GM12892 (cell line): ENCODE measurements at places on chromosomes 11 and 22.

GRCh38 chr11:61966734-61967115, 709 bp downstream of the FTH1 start:
- DNase-seq = no peak

DNA sequence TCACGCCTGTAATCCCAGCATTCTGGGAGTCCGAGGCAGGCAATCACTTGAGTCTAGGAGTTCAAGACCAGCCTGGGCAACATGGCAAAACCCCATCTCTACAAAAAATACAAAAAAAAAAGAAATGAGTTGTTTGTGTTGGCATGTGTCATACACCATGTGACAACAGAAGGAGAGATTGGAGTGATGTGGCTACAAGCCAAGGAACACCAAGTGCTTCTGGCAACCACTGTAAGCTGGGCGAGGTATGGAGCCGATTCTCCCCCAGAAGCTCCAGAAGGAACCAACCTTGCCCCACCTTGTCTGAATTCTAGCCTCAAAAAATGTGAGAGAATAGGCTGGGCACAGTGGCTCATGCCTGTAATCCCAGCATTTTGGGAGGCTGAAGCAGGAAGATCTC, 39.1 kb upstream of the SLC35C1 start:
- DNase-seq = no peak

DNA sequence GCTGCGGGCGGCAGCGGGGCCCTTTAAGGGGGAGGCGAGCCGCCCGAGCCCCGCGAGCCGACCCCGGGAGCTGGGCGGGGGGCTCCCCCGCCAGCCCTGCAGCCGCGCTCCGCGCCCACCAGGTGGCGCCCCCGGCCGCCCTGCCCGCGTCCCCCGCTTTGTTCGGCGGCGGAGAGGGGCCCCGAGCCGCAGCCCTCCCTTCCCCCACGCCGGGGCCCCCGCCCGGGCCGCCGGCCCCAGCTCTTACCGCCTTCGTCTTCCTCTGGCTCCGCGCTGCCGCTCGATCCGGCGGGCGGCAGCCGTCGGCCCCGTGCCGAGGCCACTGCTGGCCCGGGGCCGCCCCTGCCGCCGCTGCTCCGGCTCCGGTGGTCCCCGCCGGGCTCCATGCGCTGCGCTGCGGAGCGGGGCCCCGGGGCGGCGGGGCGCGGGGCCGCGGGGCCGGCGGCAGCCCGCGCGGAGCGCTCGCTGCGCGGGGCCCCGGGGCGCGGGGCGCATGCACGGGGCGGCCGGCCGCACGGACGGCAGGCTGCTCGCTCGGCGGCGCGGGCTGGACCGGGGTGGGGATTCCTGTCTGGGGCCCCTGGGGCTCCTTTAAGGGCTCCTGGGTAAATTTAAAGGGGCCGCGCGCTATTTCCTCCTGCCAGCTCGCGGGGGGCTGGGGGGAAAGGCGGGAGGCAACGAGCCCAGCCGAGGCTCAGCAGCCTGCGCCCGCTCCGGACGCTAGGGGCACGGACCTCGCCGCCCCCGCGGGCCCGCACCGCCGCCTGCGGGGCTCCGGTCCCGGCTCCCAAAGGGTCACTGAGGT, at the start of gene ZFTA:
TSS of gene ZFTA (minus strand) at position 539 of the 805 bp plus-strand sequence. CDS start at position 386, 153 bp downstream.
- peak; percentile 77 for DNase-seq

- no peak for DNase-seq
These were observed 9.4 kb upstream of the CASP12 start for GRCh38 chr11:104907521-104908185.

- no peak for DNase-seq
These were observed 17.5 kb upstream of the EHF start for GRCh38 chr11:34603129-34604001.

- no peak for DNase-seq
These were observed 64.2 kb downstream of the KREMEN1 start for GRCh38 chr22:29136782-29137700.
